T-cell (primary cell): ENCODE measurements at places on chromosomes 2 and 18.

- no peak for DNase-seq
Observed at GRCh38 chr2:144509879-144510221, 10.1 kb downstream of the ZEB2 start.

GRCh38 chr2:222842491-222843174 is 18.2 kb upstream of the ACSL3 start:
- DNase-seq = no peak

- peak; percentile 25 for DNase-seq
Observed at GRCh38 chr2:120210270-120210693, 12.9 kb downstream of the TMEM185B start.

DNA sequence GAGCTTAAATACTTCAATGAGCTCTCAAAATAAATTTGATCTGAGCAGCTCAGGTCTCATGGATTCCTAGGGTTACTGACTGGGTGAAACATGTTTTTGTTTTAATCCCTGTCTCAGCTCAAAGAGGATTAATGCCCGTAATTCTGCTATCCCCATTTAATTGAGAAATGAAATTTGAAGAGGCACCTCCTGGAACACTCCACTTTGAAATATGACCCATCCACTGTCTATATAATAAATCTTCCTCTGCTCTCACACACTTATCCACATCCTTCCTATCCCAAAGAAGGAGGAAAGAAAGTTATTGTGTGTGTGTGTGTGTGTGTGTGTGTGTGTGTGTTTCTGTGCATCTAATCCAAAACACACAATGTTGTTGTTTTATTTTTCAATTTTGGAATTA is 2082.4 kb upstream of the PIK3C3 start:
- no peak for DNase-seq

DNA sequence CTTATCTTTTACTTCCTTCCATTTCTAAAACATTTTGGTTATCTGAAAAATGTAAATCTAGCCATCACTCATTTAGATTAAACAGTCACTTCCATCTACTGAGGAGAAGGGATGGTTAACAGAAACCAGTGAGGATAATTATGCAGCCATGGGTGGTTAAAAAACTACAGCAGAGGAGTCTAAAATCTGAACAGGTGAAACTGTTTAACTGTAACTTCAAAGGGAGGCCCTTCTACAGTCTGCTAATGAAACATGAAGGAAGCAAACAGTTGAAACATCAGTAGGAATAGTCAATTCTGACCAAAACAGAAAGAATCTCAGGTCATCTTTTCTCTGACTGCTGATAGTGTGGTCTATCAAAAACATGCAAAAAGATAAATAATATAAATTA is 71.0 kb downstream of the DTNB start:
- no peak for DNase-seq

DNA sequence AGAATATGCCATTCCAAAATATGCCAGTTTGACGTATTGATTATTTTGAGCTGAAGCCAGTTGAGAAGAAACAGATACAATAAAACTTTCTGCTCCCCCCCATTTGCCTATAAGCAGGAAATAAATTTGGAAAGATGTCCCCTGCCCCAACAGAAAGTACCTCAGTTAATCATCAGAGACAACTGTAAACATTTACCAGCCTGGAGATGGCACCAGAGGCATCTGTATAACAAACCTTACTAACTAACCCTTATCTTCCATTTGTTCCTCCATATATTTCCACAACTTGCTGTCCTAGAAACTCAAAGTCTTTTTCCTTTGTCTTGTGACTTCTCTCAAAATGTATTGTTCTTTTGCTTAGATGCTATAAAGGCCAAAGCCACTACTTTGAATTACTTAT is 93.8 kb downstream of the AKAIN1 start:
- no peak for DNase-seq
